Muscle of arm (tissue), 14 donors: ENCODE measurements at places on chromosomes 1 and 21.
A peak's percentile ranks its signal among the peaks of the same experiment; 100 is the strongest.

GRCh38 chr1:1088801-1089680 is 14.9 kb upstream of the RNF223 start:
- no peak for DNase-seq

DNA sequence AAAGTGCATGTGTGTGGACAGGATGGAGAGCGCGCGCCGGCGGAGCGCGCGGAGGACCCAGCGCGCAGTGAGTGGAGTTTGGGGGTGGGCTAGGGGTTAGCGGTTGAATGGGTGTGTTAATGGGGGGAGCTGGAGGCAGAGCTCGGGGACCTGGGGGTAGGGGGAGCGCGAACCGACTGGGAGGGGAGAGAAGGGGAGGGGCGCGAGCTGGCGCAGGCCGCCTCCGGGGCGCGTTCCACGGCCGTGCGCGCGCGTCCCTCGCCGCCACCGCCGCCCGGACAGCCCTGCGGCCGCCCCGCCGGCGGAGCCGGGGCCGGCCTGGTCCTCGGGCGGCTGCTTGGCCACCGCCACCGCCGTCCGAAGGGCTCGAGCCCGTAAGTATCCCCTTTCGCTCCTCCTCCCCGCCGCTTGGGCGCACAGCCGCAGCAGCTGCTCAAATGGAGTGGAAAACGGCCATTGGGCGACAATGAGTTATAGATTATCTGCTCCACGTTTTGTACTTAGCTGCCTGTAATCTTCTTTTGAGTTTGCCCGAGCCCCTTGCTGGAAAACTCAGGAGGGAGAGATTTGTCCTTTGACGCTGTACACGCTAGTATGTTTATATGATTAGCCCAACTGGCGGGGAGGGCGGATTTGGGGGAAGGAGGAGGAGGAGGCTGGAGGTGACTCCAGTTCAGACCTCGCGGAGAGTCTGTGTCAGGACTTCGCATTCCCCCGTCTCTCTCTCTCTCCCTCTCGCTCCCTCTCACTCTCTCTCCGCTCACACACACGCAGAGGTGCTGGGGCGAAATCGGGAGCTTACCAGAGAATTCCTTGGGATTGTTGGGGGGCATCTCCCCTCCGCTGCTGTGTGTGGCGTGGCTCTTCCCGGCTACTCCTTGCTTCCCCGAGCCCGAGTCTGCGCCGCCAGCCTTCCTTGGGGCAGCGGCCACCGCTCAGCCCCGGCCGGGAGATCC is at the start of gene ADGRL2:
Gene ADGRL2 (plus strand): TSS at position 240 of the 956 bp plus-strand sequence. CDS start 36,051 bp downstream, outside the sequence.
- DNase-seq, result peak; percentile 93

DNA sequence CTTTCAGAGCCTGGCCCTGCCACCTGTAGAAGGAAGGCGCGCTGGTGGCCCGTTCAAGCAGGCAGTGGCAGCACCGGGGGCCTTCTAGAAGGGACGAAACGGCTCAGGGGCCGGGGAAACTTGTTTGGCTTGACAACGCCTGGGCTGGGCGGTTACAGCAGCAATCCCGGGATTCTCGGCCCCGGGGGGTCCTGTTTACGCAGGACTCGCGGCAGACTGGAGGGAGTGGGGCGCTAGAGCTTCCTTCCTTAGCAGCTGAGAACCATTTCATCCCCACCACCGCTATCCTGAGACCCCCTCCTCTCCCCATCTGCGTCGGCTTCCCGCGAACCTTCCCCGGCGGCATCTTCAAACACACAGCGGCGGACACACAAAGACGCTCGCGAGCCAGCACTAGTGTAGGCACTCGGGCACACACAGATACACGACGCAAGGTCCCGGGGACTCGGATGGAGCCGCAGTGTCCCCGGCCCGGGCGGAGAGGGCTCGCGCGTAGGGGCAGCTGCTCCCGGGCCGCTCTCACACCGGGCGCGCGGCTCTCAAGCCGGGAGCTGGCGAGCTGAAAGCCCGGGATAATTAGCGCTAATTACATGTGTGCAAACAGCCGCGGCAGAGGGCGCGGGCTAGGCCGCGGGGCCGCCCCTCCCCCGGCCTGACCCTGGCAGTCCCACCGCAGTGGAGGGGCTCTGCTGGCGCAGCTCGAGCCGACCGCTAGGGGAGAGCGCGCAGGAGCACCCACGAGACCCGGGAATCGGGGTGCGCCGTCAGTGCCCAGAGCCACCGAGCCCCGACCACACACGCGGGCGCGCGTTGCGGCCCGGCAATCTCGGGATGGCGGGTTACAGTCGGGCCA is 271.4 kb downstream of the FOXD2 start:
- DNase-seq, result peak; percentile 38

- no peak for DNase-seq
Observed at GRCh38 chr1:3275471-3276340, 178.8 kb upstream of the ARHGEF16 start.

- no peak for DNase-seq
Observed at GRCh38 chr1:221979444-221980032, 237.6 kb upstream of the DUSP10 start.
